ENCODE measurements at places on chromosomes 16 and 17.

GRCh38 chr16:13471036-13471435 is 448.9 kb upstream of the ERCC4 start:
- DNase-seq, result no peak

DNA sequence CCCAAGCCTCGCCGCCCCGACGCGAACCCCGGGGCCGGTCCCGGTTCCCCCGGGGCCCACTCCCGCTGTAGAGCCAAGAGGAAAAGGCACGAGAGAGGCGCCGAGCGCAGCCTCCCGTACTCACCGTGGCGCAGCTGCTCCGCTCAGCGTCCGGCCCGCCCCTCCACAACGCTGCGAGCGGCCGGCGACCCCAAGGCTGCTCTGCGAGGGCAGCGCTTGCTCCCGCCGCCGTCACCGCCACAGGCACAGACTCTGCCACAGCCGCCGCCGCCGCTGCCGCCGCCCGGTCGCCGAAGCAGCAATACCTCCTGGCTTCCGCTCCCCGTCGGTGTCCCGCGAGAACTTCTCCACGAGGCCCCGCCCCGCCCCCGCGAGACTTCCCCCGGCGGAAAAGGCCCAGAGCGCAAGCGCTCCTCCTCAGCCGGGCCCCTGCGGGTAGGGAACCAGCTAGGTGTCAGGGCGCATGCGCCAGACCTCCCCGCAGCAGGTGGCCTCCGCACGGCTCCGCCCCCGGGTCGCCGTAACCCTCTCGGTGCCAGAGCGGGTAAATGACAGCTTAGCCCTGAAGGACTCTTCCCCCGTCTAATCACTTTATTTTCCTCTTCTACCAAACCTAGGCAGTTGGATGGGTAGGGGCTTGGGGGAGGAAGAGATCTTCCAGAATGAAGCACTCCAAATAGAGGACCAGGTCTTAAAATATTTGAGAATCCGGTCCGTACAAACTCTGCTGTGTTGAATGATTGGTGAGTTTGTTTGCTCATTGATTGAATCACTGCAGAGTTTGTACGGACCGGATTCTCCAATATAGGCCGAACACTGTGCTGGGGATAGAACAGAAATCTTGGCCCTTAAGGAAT is at the start of gene GRB2:
Gene GRB2 (minus strand): TSS at position 314 of the 857 bp plus-strand sequence. CDS start 12,050 bp downstream, outside the sequence.
- DNase-seq, result peak; percentile 100

DNA sequence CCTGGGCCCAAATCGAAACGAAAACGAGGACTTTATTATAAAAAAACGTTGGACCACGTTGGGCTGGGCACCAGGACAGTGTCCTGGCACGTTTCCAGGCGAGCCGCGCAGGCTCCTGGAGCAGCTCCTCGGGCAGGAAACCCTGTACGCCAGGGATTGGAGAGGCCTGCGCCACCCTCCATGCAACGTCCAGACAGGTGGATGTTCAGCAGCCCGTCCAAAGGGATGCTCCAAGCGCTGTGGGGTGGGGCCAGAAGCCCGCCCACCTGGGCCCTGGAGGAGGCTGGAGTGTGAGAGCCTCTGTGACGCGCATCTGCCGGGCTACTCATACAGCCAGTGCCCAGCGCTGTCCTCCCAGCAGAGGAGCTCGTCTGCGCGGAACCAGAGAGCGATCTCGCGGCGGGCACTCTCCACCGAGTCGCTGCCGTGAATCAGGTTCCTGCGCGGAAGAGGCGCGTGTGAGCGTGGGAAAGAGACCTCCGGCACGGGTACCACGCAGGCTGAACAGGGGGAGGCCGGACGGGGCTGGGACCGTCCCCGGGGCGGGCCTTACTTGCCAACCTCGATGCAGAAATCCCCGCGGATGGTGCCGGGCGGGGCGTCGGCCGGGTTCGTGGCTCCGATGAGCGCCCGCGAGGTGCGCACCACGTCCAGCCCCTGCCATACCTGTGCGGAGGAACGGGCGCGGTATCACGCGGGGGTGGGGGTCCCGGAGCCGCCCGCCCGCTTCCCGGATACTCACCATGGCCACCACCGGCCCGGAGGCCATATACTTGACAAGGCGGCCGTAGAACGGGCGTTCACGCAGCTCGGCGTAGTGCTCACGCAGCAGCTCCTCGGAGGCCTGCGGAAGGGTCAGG is 785 bp downstream of the NME3 start:
- DNase-seq, result peak; percentile 76

GRCh38 chr16:30499284-30499683 is 26.7 kb downstream of the ITGAL start:
- no peak for DNase-seq

DNA sequence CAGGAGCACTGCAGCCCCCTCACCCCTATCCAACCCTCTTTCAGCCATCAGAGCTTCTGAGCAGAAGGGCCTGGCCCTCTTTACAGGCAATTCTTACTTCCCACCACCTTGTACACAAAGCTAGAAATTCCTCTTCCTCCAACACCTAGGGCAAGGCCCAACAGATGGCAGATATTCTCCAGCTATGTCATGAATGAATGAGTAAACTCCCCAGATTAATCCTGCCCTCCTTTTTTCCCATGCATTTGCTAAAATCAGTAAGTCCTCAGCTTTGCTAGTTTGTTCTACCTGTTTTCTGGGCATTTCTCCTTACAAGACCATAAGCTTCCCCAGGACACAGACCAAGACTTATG is 20.4 kb upstream of the MRPS23 start:
- DNase-seq, result no peak

GRCh38 chr16:66041907-66042306 is 324.6 kb upstream of the CDH5 start:
- no peak for DNase-seq

GRCh38 chr17:73271072-73271471 is 9.4 kb upstream of the CPSF4L start:
- no peak for DNase-seq

- no peak for DNase-seq
Observed at GRCh38 chr16:330741-331140, 21.8 kb downstream of the AXIN1 start.

DNA sequence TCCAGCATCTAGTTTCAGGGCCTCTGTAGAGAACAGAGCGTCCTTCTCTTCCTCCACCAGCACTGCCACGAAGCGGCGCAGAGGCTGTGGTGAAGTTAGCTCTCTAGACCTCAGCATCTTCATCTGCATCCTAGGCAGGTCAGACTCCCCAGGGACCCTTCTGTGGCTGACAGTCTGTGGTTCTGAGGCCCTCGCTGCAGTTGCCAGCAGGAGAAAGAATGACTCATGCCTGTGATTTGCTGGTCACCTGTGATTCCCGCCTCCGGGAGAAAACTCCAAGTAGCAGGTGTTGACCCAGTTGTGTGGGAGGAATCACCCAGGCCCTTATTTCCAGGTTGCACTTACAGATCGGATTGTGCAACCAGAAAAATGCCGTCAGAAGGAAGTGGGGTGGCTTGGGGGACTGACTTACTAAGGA is 117.3 kb upstream of the CACNG5 start:
- peak; percentile 7 for DNase-seq

DNA sequence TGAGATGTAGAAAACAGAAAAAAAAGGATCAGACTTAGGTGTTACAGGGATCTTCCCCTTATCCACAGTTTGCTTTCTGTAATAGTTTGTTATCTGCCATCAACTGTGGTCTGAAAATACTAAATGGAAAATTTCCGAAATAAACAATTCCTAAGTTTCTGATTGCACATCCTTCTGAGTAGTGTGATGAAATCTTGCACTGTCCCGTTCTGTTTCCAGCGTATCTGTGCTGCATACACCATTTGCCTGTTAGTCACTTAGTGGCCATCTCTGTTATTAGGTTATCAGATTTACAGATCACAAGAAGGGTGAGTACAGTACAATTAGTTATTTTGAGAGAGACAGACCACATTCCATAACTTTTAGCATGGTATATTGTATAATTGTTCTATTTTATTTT is 185.6 kb upstream of the CPHXL start:
- no peak for DNase-seq

DNA sequence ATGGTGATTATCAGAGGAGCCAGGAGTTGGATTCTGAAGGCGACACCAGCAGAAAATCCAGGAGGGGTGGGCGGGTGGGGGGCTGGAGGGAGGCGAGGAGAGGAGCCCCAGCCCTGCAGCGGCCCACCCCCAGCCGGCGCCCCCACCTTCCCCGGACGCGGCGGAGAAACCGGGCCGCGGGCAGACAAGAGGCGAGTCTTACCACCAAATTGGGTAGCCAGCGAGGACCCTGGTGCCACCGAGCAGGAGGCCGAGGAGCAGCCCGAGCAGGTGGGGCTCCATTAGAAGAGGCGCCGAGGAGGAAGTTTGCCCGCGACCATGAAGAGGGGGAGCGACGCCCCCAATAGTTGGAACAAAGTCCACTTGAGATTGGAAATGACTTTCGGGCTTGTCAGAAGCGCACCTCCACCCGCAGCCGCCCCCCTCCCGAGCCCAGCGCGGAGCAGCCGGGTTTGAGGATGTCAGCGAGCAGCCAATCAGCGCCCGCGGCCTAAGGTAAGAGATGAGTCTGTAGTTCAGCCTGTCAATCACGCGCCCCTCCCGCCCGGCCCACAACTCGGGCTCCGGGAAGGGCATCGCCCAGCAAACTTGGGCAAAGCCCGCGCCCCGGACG is at the start of gene WNT3:
Gene WNT3 (minus strand): TSS at position 377 of the 613 bp plus-strand sequence. CDS start 95 bp downstream, at position 282.
- DNase-seq, result peak; percentile 73

- no peak for DNase-seq
Observed at GRCh38 chr17:34203018-34203638, 52.0 kb upstream of the CCL2 start.

DNA sequence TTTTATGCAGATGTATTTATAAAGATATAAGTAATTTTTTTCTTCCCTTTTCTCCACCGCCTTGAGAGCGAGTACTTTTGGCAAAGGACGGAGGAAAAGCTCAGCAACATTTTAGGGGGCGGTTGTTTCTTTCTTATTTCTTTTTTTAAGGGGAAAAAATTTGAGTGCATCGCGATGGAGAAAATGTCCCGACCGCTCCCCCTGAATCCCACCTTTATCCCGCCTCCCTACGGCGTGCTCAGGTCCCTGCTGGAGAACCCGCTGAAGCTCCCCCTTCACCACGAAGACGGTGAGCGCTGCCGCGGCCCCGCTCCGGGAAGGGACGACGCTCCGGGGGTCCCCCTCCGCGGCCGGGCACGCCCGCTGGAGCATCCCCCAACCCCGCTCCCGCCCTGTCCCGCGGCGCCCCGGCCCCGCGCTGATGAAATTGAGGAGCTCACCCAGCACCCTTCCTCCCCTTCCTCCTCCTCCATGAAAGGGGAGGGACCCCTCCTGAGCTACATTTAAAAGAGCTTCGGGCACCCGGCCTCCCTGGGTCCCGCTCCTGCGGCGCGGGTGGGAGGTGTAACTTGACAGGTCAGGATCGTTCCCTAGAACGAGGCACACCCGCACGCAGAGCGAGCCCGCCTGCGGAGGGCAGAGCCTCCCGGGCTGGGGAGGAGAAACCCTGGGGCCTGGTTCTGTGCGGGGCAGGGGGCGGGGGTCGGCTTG is 706 bp downstream of the HLF start:
- peak; percentile 28 for DNase-seq

GRCh38 chr17:72575542-72576233 is 454.9 kb downstream of the SOX9 start:
- DNase-seq, result no peak

DNA sequence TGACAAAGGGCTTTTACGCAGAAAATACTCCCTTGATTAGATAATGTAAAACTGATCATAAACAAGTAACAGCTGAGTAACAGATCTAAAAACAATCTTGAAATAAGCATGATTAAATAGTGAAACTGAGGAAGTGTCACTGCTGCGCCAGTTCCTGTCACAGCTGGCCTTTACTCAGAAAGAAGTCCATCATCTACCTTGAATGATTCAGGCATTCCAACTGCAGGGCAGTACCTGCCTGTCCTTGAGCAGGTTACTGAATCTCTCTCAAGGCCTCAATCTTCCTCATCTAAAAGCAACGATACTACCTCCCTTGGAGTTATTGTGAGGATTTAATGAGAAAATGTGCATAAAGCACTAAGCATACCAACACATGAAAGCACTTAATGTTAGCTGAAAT is 12.7 kb downstream of the PHLPP2 start:
- DNase-seq, result no peak

- DNase-seq, result no peak
Observed at GRCh38 chr17:78353834-78354233, 6.0 kb downstream of the SOCS3 start.

GRCh38 chr17:83154311-83155127 is 75.1 kb downstream of the METRNL start:
- DNase-seq, result peak; percentile 11

DNA sequence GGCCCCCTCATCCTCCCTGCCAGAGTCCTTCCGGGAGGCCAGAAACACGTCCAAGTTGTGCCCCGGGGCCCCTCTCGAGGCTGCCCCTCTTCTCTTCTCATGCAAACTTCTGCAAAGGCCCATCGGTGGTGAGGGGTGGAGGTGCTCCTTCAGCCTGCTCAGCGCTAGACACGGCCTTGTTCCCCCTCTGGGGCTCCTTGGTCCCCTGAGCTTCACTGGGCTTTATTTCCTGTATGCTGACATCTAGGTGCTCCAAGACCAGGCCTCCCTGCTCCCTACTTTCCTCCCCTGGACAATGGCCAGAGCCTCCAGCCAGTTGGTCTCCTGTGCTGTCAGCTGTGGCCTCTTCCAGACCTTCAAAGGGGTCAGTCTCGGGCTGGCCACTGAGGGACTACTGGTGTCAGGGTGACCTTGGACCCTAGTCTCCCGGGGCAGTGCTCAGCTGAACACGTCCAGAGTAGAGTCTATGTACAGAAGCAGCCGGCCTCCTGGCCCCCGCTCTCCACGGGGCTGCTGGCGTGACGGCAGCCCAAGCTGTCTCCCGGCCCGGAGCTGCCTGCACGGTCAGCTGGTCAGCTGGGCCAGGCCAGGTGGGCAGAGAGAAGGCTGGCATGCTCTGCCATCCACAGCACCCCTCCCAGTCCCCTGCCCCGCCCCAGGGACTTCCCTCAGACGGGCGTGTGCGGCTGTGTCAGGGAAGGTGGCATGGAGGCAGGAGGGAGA is 1.7 kb upstream of the PRR35 start:
- no peak for DNase-seq

DNA sequence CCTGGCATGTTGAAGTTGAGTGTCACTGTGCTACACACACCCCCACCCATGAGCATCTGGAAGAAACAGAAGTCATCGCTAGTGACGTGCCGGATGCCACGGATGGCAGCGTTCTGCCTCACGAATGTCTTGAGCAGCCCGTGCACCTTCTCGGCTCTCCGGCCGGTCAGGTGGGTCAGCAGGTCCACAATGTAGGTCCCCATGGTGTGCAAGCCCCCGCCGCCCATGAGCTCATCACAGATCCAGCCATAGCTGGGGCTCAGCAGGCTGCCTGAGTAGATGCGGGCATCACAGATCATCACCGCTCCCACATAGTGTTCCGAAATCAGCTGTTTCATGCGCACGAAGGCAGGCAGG is 8.9 kb downstream of the C16orf86 start:
- DNase-seq, result no peak

GRCh38 chr17:40519089-40519775 is 17.8 kb upstream of the TNS4 start:
- DNase-seq, result no peak

DNA sequence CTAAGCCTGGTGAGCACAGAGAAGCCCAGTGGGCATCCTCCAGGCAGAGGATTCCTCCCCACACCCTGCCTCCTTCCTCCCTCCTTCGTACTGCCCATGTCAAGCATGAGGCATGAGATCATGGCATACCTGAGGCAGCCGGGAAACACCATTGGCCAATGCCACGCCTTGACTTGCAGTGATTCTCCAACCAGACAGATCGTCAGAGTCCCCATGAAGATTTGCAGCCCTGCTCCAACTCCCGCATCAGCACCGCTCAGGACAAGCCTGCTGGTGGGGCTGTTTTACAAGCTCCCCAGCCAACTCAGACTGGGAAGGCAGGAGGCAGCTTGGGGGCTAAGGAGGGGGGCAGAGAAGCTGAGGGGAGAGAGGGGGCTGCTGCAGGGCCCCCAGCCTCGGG is 2.9 kb upstream of the KRT16 start:
- DNase-seq, result no peak
